Fibroblast of skin of scalp (primary cell): ENCODE measurements at places on chromosomes 7 and 10.

- DNase-seq: no peak
Observed at GRCh38 chr10:121138112-121138860, 287.1 kb downstream of the WDR11 start.

DNA sequence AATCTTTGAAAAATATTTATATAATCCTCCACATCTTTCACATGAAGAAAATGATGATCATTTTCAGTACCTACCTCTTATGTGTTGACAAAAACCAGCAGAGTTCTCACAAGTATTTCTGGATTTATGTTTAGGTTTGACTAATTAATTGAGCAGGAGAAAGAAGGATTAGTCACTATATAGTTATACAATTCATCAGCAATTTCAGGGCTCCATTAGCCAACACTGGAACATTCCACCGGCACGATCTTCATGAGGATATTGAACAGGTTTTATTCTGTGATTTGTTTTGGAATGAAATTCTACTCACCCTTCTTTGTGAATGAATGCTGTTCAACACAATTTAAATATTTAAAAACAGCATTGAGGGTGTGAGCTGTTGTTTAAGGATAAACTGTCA, 163.2 kb downstream of the SEM1 start:
- DNase-seq: no peak

GRCh38 chr10:133003188-133003587, 60.8 kb upstream of the CFAP46 start:
- no peak for DNase-seq

DNA sequence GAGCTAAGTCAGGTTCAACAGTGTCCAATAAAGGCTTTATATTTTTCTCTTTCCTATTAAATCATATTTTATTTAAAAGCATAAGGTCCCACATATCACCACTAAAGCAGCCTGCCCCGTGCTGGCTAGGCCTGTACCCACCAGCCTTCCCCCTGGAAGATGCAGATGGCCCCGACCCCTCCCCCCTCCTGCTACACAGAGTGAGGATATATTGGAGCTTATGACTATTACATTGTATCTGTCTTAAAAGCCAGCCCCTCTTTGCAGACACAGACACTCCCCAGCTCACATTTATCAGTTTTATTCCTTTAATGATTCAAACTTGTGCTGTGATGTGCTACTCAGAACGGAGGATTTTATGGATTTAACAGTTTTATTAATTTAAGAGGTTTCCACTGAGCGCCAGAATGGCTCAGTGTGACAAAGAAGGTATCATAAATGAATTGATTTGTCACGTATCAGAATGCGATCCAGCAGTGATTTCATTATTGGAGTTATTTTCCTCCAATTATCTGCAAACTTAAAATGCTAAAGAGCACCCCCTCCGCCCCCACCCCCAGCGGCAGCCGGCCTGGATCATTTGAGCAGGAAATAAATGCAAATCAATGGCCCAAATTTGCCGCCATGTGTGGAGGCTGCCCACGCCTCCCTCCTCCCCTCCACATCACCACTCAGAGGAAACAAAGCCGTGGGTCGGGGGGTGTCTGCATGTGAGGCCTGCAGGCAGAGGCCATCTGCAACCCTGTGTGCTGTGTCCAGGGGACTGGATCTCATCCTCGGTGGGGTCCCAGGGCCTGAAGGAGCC, 72.6 kb upstream of the ZMIZ1 start:
- no peak for DNase-seq

- no peak for DNase-seq
Observed at GRCh38 chr10:102017295-102017694, 38.7 kb downstream of the ARMH3 start.

DNA sequence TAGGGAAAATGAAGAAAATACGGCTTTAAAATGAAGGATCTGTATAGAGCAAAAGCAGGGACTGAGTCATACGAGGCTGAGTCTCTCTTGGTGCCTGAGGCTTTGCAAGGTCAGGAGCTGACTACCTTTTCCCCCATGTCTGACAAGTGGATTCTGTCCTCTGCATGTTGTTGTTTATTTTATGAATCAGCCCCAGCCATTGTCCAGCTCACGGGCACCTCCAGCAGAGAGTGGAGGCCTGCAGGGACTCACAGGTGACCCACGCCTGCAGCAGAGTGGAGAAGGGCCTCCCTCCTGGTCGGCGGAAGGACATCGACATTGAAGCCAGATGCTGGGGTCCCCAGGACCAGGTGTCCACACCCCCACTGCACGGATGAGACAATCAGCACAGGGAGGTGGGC, 233.9 kb downstream of the WDR37 start:
- DNase-seq: no peak

GRCh38 chr10:36500266-36500665, 625.1 kb upstream of the ANKRD30A start:
- no peak for DNase-seq

GRCh38 chr10:51867956-51868355, 168.6 kb upstream of the CSTF2T start:
- DNase-seq: peak; percentile 82

DNA sequence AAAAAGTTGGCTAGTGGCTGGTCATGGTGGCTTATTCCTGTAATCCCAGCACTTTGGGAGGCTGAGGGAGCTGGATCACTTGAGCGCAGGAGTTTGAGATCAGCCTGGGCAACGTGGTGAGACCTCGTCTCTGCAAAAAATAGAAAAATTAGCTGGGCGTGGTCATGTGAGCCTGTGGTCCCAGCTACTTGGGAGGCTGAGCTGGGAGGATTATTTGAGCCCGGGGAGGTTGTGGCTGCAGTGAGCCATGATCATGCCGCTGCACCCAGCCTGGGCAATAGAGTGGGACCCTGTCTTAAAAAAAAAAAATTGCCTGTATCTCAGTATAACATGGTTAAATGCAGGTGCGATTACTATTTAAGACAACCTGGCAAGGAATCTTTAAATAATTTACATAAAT, 61.0 kb downstream of the ADD3 start:
- no peak for DNase-seq

DNA sequence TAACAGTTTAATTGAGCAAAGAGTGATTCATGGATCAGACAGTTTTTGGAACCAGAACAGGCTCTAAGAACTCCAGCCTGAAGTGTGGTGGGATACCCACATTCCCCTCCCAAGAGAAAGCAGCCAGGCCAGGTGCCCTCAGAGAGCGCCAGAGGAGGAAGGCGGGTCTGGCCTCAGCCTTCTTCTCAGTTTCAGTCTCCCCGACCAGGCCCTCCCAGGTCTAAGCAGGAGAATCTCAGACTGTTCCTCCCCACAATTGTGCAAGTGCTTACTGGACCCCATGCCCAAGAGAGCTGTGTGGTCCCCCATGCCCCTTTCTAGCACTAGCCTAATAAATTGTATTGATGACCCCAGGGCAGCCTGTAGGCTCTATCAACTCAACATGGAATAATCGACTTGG, 25.6 kb downstream of the PPIF start:
- DNase-seq: no peak

- peak; percentile 38 for DNase-seq
Observed at GRCh38 chr7:78383096-78383880, 584.7 kb downstream of the PHTF2 start.

GRCh38 chr7:28466885-28467284, 54.6 kb downstream of the CREB5 start:
- DNase-seq: no peak

DNA sequence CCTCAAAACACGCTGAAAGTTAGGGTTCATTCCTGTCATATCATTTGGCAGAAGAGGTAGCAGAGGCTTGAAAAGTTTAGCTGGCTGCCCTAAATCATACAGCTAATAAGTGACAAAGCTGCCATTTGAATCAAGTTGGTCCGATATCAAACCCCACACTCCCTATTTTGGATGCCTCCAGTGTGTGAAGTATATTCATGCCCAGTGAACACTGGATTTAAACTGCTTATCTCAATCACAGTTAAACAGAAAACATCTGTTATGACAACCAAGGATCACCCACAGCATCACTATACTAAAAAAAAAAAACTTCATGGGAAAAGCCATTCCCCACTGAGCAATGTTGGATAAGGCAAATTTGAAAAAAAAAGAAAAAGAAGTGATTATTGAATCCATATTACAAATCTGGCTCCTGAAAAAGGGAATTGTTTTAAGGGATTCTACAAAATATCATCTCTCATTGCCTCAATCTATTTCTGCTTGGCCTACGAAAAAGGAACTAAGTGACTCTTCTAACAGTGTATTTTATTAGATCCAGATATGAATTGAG, 48.3 kb downstream of the ABCB1 start:
- DNase-seq: no peak

GRCh38 chr7:114255404-114255841, 159.2 kb upstream of the FOXP2 start:
- no peak for DNase-seq

- no peak for DNase-seq
Observed at GRCh38 chr10:14737808-14738545, 36.7 kb downstream of the FAM107B start.

DNA sequence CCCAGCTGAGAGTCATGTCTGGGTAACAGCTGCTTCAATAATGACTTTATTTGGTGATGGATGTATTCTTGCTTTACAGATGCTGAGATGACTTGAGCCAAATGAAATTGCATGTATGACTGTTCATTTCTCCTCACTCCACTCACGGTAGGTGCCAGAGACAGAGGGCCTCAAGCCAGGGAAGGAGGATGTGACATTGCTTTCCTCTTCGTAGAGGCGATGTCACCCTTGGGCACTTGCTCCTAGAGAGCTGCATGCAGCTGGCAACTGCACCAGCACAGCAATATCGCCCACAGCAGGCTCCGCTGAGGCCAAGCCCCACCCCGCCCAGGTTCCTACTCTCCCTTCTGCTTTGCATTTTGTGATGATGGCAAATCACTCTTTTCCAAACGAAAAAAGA, 116.6 kb upstream of the AOAH start:
- DNase-seq: no peak

DNA sequence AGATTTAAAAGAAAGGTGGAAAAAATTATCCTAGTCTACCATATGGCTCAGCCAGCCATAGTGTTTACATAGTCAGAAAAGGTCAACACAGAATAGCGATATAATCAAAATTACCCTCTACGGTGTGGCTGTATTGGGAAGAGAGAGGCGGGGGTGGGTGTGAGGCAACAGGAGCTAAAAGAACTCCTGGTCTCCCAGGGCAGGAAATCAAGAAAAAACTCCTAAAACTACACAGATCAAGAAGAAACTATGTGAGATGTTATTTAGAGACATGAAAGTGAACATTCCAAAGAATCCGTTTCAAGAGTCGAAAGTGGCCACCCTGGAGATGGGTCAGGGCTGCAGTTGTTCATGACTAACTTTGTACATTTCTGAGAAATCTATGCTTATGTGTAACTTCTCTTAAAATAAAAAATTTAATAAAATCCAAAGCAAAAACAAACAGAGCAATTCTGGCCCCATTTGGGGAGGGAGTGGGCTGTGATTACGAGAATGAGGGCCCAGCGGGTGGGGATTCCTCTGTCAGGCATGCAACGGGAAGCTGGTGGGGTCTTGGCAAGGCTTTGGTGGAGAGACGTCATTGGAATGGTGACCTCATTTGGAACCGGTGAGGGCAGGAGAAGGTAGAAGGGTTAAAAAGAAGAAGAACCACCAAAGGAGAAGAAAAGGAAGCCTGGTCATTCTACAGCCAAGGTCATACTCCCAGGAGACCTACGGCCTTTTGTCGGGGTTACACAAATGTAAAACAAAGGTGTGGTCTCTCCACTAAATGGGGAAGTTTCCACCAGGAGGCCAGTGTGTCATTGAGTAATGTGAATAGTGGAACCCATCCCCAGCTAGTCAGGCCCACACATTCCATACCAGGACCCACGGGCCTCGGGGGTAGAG, 71.2 kb upstream of the DUSP5 start:
- DNase-seq: peak; percentile 97

GRCh38 chr10:6815346-6815745, 235.3 kb upstream of the PRKCQ start:
- DNase-seq: no peak

DNA sequence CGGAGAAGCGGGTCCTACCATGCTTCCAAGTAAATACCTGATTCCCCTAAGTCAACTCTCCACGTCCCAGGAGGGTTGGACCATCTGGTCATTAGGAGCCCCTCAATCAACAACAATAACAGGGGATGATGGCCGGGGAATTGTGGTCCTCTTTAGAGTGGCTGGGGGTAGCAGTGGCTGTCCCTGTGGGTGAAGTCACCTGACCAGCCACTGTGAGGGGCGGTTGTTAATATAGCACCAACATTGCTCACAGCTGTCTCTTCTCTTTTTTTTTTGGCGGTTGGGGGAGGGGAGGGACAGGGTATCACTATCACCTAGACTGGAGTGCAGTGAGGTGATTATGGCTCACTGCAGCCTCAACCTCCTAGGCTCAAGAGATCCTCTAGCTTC, 67.9 kb downstream of the SPDYE5 start:
- DNase-seq: no peak

DNA sequence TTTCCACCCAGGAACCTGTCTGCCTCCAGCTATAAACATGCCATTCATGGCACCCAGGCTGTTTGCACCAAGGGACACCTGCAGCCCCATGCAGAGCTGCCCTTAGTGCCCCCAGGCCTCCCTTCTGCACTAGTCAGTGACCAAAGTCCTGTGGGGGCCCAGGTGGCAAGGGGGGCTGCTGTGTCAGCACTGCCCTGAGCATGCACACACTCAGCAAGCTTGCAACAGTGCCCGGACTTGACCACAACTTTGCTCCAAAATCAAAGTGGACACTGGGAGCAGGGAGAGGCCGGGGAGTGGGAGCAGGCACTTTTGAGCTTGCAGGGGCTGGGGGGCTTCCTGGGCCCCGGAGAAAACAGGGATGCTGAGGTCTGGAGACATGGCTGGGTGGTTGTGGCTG, 192.9 kb upstream of the MBL2 start:
- DNase-seq: no peak

DNA sequence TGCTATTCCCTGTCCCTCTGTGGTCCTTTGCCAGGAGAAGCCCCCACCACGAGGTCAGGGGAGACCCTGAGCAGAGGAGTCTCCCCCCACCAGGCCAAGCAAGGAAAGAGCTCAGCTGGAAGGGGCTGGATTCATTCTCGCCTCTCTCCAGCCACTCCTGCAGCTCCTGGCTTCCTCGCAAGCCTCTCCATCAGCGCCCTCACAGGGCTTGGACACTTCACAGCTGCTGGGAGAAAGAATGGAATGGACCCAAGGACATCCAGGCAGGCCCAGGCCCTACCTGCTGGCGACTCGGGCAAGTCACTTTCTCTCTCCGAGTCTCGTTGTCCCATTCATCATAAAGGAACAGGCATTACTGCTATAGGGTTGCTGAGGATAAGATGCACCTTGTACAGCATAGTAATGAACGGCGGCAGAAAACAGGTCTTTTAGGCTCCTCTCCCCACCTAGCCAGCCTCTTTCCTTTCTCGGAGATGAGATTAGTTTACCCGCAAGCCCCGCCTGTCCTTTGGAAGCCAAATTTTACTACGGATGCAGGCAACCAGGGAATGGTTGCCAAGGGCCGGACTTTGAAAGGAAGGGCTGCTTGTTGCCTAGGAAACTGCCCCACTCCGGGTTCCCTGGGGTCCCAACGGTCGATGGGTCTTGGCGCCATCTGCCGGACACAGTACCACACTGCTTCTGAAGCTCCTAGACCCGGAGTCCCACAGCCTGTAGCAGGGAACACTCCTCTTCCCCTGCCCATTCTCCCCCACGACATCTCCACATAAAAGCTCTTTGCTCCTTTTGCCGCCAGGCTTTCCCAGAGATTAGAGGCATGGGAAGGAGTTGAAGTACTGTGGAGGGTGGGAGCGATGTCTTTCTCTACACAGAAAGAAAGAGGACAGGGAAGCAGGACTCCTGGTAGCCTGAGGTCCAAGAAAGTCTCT, 22.3 kb downstream of the IMPDH1 start:
- DNase-seq: peak; percentile 78

- DNase-seq: peak; percentile 63
Observed at GRCh38 chr10:110311357-110311949, 6.7 kb upstream of the SMNDC1 start.
